CD4-positive, CD25-positive, alpha-beta regulatory T cell (primary cell): ENCODE measurements at places on chromosomes 5 and 9. TPM values are rescaled to one million over a fixed set of nuclear protein-coding genes. Genes with fewer than 3 reads are reported as not detected.

Gene WNT8A
- polyA plus RNA-seq: not detected

Gene PCDHA1
- polyA plus RNA-seq: not detected

Gene FOXD4L6
- not detected for polyA plus RNA-seq

Gene CNTFR
- polyA plus RNA-seq: not detected

Gene CCNG1
- polyA plus RNA-seq: 150 TPM

Gene CHSY3
- polyA plus RNA-seq: 0.14 TPM

Gene ZNF658
- 2.2 TPM for polyA plus RNA-seq

Gene RNF183
- not detected for polyA plus RNA-seq

Gene PCDHAC1
- not detected for polyA plus RNA-seq

Gene ENC1
- 0.69 TPM for polyA plus RNA-seq

Gene GLRA1
- polyA plus RNA-seq: not detected

Gene GHR
- not detected for polyA plus RNA-seq

Gene ENTREP1
- polyA plus RNA-seq: not detected

Gene CDKN2B-AS1
- not detected for polyA plus RNA-seq

Gene GABRP
- polyA plus RNA-seq: not detected

Gene PGM5
- not detected for polyA plus RNA-seq

Gene PCDHB12
- polyA plus RNA-seq: not detected

Gene SPAAR
- not detected for polyA plus RNA-seq

Gene RARS1
- polyA plus RNA-seq: 16.9 TPM

Gene SH2D3C
- polyA plus RNA-seq: 30.5 TPM

Gene DMGDH
- 0.80 TPM for polyA plus RNA-seq

Gene ZBTB34
- polyA plus RNA-seq: 1.0 TPM

Gene LRRTM2
- polyA plus RNA-seq: 0.07 TPM

Gene GNAQ
- polyA plus RNA-seq: 10.6 TPM

Gene SPINK6
- polyA plus RNA-seq: not detected

Gene MARCHF6
- 48.8 TPM for polyA plus RNA-seq

Gene DMRTA1
- polyA plus RNA-seq: not detected

Gene SOHLH1
- polyA plus RNA-seq: not detected

Gene PPP2R2B
- polyA plus RNA-seq: 14.5 TPM

Gene C5orf58
- 1.1 TPM for polyA plus RNA-seq

Gene SLC6A7
- polyA plus RNA-seq: not detected

Gene TRMT10B
- polyA plus RNA-seq: 16.2 TPM

Gene GTF3C5
- 35.8 TPM for polyA plus RNA-seq

Gene OCLN
- polyA plus RNA-seq: 0.08 TPM

Gene LRRC70
- 2.1 TPM for polyA plus RNA-seq

Gene FBLL1
- not detected for polyA plus RNA-seq

Gene AKNA
- polyA plus RNA-seq: 14.6 TPM

Gene CYLC2
- not detected for polyA plus RNA-seq

Gene CCDC187
- not detected for polyA plus RNA-seq

Gene BNC2
- not detected for polyA plus RNA-seq

Gene TAF1L
- polyA plus RNA-seq: not detected

Gene SPATA24
- polyA plus RNA-seq: 5.5 TPM

Gene NFIB
- polyA plus RNA-seq: not detected

Gene UNC5A
- not detected for polyA plus RNA-seq

Gene GFRA3
- not detected for polyA plus RNA-seq

Gene DNAI1
- polyA plus RNA-seq: not detected

Gene RFX3
- 6.7 TPM for polyA plus RNA-seq

Gene PTGES
- polyA plus RNA-seq: not detected

Gene FAM153A
- 0.40 TPM for polyA plus RNA-seq

Gene WHRN
- 1.4 TPM for polyA plus RNA-seq

Gene ZNF354C
- polyA plus RNA-seq: 1.1 TPM

Gene CAPSL
- not detected for polyA plus RNA-seq

Gene PKD2L2
- polyA plus RNA-seq: 0.60 TPM

Gene ZNF782
- 2.0 TPM for polyA plus RNA-seq
